ENCODE measurements at places on chromosomes 16 and 17.

DNA sequence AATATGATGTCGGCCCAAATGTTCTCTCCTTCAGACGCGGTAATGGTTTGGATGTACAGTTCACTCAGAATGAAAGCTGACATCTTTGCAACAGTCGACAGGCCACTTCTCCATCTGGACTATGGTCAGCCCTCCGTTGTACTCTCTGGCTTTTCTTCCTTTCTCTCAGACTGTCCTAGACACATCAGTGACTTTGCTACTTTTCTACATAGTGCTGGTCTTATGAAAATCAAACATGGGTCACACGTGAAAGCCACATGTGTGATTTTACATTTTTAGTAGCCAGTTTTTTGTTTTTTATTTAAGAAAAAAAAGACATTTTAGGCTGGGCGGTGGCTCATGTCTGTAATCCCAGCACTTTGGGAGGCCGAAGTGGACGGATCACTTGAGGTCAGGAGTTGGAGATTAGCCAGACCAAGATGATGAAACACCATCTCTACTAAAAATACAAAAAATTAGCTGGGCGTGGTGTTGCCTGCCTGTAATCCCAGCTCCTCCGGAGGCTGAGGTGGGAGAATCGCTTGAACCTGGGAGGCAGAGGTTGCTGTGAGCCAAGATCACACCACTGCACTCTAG is 644.1 kb downstream of the KCNJ2 start:
- no peak for DNase-seq

- DNase-seq = no peak
These were observed 964.4 kb upstream of the GOT2 start for GRCh38 chr16:59698346-59699020.

DNA sequence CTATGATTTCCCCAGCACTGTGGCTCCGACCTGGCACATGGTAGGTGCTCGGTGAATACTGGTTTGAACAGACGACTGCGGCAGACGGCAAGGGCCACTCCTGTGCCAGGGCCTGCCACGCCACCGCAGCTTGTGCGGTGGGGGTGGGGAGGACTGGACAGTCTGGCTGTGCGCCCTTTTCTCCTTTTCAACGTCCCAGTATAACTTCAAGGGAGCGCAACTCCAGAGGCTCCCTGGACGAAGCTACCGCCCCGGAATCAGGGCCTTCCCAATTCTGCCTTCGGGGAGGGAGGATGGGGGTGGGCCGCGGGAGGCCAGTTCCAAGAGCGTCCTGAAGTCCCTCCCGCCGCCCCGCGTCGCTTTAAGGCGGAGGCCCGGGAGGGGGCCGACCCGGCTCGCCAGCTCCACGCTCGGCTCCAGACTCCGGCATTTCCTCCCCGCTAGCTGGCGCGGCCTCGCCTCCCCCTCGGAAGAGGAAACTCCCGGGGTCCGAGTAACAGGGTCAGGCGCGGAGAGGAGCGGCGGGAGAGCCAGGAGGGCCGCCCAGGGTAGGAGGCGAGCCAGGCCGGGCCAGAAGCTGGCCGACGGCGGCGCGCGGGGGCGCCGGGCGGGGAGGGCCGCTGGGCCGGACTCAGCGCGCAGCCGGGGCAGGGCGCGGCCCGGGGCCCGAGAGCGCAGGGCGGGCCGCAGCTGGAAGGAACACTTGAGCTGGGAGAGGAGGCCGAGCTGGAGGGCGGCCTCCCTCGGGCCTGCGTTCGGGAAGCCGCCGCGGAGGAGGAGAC is at the start of gene ITPRIPL2:
TSS of gene ITPRIPL2 (plus strand) at position 388 of the 782 bp plus-strand sequence. CDS start 498 bp downstream, outside the sequence.
- DNase-seq = peak; percentile 89

- no peak for DNase-seq
These were observed 438.0 kb upstream of the PMFBP1 start for GRCh38 chr16:72609933-72610332.

GRCh38 chr16:72927199-72928089 is 120.5 kb downstream of the ZFHX3 start:
- DNase-seq = no peak

- DNase-seq = no peak
These were observed 160.1 kb upstream of the IRX3 start for GRCh38 chr16:54446639-54447038.

- DNase-seq = no peak
These were observed 108.9 kb upstream of the GSE1 start for GRCh38 chr16:85504242-85504641.

GRCh38 chr16:68636818-68637217 is 8.3 kb upstream of the CDH3 start:
- no peak for DNase-seq

DNA sequence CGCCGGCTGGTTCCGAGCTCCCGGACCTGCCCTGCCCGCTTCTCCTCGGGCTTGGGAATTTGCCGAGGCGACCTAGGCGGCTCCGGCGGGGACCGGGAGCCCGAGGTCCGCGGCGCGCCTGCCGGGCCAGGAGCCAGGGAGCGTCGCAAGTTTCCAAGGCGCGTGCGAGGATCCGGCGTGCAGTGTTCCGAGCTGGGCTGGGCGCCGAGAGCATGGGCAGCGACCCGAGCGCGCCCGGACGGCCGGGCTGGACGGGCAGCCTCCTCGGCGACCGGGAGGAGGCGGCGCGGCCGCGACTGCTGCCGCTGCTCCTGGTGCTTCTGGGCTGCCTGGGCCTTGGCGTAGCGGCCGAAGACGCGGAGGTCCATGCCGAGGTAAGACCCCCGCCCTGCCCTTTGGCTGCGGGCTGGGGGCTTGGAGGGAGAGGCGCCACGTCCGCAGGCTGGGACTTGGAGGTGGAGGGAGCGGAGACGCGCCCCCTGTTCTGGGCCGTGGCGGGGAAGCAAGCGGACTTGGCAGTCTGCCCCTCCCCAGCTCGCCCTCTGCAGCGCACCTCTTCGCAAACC is 668 bp downstream of the MMP15 start:
- peak; percentile 81 for DNase-seq
